ENCODE measurements at places on chromosomes 7 and 10.

- DNase-seq = no peak
These were observed 1.8 kb downstream of the ARMC10 start for GRCh38 chr7:103076764-103077163.

GRCh38 chr10:110414548-110415309, 83.0 kb upstream of the DUSP5 start:
- DNase-seq = no peak

GRCh38 chr10:52040486-52040885, 273.6 kb upstream of the DKK1 start:
- DNase-seq = no peak

DNA sequence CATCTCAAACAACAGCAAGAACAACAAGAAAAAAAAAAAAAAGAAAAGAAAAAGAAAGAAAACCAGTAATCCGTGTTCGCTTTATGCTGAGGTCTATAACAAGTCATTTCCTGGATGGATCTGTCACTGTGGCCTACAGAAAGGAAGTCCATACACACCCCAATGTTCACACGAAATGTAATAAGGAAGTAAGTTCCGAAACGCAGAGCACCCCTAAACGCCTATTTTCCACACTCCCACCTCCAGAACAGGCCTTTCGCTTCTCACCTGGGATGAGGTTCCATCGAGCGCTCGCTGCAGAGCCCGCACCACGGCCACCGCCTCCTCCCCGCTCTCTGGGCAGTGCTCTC, 735 bp downstream of the ZNF394 start:
- no peak for DNase-seq

DNA sequence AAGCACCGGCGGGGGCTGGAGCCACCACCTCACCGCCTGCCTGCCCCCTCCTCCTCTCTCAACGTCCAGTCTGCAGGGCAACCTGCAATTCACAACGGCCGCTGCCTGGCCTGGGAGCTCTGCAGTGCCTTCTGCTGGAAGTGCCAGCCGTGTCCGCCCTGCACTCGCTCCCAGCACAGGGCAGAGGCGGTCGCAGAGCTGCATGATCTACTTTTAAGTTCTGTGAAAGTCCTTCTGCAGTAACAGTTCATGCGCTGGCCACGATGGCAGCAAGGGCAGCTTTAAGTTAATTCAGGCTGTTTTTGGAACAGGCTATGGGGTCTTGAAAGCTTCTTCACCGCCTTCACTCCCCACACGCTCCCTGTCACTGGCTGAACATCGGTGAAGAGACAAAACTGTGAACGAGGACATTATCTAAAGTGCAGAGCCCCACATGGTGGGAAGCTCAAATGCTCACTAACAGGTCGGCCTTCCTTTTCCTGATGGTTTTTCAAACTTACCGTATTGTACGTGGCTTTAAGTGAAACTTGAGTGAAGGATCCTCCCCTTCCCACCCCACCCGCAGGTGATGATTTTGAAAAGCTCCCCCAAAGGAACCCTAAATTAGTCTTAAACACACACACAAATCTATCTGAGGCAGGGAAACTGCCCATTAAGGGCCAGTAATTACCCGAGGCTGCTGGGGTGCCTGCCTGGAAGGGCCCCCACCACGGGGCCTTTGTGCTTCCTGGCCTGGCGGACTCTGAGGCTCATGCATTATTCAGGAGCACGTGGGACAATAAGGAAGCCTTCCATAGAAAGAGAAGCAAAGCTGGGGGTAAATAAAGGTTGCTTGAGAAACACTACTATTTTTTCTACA, 504.3 kb downstream of the DNAJB6 start:
- no peak for DNase-seq

GRCh38 chr10:26890956-26891355, 30.2 kb upstream of the ABI1 start:
- no peak for DNase-seq

- no peak for DNase-seq
These were observed 694.2 kb upstream of the FZD8 start for GRCh38 chr10:36336315-36336714.

GRCh38 chr7:151819866-151820265, 57.0 kb downstream of the PRKAG2 start:
- DNase-seq = no peak

GRCh38 chr10:43322769-43323168, 48.7 kb upstream of the FXYD4 start:
- peak; percentile 77 for DNase-seq

DNA sequence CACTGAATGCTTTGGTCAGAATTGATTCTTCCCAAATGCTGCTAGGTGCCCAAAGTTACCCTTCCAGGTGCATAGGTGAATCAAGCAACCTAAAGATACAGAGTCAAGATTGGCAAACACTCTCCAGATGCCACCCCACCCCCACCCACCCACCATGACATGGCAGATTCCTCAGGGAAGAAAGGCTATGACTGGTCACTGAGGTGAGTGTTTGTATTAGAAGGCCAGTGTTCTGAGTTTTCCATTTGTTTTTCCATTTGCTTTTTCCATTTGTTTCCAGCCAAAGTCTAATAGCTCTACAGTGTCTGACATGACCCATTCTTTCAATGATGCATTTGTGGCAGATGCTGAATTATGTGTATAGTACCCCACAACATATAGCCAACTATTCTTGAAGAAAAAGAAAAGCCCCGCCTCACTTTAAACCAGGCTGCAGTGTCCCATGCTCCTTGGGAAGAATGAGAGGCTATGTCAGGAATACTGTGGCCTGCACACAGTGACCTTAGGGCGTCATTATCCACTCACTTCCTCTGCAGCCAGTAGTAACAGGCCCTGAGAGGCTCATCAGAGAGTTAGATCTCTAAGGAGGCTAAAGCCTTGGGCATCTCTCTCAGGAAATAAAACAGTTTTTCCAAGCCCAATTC, 16.1 kb upstream of the HIBADH start:
- peak; percentile 16 for DNase-seq

DNA sequence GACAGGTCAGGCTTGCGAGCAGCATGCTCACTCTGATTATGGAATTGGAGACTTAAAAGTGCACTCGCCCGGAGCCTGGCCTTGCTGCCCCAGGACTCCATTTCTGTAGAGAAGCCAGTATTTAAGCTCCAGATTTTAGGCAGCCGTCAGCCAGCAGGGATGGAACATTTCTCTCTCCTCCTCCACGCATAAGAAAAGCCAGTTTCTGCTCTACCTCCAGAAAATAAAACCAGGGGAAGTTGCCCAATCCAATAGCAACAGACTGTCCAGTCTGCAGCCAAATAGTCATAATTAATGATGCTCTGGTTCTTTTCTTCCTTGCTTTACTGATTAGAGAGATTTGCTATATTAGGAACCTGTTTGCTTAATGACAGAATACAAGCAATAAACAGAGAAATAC, 203.2 kb downstream of the GFRA1 start:
- DNase-seq = no peak

DNA sequence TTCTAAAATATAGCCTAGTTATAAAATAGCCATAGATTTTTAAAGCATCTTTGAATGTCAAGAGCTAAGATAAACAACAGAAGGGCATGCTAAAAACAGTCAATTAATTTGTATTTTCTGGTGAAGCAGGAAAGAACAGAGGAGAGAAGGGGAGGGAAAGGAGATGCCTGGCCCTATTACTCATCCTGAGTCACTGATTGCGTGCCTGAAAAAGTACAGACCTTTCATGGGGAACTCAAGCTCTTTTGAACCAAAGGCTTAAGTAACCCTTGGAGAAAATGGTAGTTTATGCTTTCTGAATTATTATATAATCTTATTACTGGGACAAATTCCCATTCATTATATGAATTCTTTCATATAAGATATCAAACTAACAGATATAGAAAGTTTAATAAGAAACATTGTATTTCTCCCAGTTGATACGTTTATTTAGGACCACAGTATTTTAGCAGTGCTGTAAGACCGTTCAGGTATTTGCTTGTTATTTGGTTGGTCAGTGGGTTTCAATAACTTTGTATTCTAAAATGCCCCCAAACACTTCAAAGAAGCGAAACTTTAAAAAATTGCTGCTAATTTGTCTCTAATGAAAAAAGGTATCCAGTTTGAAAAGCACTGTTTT, 151.3 kb downstream of the HGF start:
- DNase-seq = peak; percentile 46

GRCh38 chr10:59997827-59998525, 91.6 kb upstream of the CCDC6 start:
- no peak for DNase-seq

DNA sequence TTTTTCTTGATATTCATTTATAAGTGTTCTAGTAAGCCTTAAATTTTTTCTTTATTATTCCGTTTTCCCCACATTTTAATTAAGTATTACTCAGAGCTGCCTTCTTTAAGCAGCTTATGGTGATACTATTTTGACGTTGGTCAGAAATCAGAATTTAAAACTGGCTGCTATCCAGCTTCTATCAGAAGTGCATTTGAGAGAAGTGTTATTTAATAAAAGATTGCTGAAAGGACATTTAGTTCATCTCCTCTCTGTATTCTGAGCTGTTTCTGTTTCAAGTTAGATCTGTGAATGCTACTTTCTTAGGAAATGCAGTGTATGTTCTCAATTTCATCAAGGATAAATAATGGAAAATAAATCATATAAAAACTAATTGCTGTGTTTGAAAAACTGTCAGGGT, 17.4 kb downstream of the KLHL7 start:
- DNase-seq = no peak

- no peak for DNase-seq
These were observed 173.7 kb upstream of the PRPS1L1 start for GRCh38 chr7:18201350-18201749.

DNA sequence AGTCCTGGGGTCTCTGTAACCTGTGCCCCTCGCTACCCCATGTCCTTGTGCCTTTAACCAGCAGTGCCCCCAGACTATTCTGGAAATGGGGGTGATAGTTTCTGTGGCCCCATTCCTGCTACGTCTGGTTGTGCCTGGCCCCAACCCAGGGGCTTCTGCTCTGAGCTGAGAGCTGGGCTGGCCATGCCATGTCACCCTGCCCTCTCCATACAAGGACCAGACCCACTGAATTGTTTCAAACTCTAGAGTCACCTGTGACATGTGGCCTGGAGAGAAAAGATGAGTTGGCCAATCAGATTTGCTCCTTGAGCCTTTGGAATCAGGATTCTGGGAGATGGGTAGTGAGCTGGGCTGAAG, 108.6 kb downstream of the GRK5 start:
- DNase-seq = no peak

- DNase-seq = peak; percentile 93
These were observed 12.6 kb upstream of the NPFFR1 start for GRCh38 chr10:70296406-70296899.

GRCh38 chr7:87548123-87548919, 52.4 kb downstream of the ABCB1 start:
- DNase-seq = no peak

DNA sequence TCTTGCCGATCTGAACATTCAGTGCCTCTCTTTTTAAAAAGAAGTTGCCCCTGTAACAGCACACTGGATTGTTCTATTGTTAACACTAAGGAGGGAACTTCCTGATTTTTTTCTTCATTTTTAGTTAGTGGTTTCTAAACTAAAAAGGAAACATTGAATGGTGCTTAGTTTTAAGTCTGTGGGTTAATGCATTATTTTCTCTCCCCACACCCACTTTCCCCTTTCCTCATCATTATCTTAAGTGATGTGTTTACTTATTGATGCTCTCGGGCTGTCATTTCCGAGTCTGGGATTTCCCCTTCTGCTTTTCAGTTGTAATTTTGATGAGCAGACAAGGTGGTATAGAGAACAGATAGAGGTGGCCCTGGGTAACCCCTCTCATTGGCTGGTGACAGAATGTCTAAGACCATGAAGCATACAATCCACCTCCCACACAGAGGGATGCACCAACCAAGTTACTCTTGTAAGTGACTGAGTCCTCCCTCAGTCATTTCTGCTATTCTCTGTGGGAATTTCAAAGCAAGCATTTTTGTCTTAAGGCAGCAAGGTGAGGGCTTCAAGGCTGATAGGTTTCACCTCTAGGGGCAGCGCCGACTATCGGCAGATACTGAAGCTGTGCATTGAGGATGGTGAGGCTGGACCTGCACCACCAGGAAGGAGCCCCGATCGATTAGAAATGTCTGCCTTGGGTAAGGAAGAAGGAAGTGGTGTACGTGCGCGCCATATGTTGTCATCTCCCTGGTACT, 49.5 kb downstream of the CHN2 start:
- no peak for DNase-seq

- DNase-seq = no peak
These were observed 4.2 kb downstream of the AHR start for GRCh38 chr7:17302575-17303142.

DNA sequence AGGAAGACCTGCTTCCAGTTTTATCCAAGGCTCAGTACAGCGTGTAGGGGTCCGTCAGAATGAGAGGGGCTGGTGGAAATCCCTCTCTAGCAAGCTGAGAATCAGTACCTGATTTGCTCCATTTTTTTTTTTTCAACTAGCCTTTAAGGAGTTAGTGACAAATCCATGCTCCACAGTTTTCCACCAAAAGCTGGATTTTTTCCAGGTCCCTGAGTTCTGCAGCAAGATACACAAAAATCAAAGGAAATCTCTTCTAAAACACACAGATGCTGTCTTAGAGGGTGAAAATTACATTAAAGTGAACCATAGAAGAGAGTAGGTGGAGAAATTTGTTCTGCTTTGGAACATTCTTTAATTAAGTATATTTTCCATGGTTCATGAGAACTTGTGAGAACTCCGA, 30.4 kb downstream of the MDFIC start:
- DNase-seq = no peak

GRCh38 chr7:142409471-142409870, 151.6 kb upstream of the PRSS58 start:
- no peak for DNase-seq

- peak; percentile 7 for DNase-seq
These were observed 10.5 kb downstream of the SKAP2 start for GRCh38 chr7:26853788-26854393.

DNA sequence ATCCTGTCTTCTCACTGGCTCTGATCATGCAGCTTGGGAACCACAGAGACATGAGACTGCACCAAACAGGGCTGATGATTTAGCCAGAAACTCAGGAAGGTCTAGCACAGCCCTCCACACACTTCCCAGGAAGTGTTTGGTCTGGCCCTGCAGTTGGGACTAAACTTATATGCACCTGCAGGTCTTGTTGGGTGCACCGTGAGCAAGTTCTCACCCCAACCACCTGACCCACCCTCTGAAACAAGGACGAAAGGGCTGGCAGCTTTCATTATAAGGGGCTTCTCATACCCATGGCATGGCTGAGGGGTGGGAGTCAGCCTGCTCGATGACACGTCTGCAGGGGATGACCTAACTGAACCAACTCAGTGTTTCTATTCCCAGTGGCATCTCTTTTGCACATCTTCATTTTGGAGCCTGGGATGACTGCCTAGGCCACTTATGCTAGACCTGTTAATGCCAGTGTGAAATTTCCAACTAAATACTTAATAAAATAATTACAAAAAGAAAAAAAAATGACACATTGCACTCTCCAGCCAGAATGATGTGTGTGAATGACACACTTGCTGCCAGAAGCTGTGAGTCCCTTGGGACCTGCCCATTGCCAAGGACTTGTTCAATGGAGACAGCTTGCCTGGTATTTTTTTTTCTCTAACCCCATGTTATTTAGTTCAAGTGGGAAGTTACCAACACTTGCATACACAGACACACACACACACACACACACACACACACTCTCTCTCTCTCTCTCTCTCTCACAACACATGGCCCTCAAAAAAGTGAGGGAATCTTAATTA, 102.6 kb downstream of the NEURL1 start:
- no peak for DNase-seq

GRCh38 chr7:139232377-139232717, 1.3 kb downstream of the UBN2 start:
- DNase-seq = no peak

- no peak for DNase-seq
These were observed 8.3 kb downstream of the MDFIC start for GRCh38 chr7:114930107-114930661.

Data from AG08396 (cell line).